ENCODE measurements at places on chromosomes 13 and 19.
A peak's percentile ranks its signal among the peaks of the same experiment; 100 is the strongest.

GRCh38 chr19:2613507-2614295 is 88.8 kb downstream of the GNG7 start:
- no peak for DNase-seq

DNA sequence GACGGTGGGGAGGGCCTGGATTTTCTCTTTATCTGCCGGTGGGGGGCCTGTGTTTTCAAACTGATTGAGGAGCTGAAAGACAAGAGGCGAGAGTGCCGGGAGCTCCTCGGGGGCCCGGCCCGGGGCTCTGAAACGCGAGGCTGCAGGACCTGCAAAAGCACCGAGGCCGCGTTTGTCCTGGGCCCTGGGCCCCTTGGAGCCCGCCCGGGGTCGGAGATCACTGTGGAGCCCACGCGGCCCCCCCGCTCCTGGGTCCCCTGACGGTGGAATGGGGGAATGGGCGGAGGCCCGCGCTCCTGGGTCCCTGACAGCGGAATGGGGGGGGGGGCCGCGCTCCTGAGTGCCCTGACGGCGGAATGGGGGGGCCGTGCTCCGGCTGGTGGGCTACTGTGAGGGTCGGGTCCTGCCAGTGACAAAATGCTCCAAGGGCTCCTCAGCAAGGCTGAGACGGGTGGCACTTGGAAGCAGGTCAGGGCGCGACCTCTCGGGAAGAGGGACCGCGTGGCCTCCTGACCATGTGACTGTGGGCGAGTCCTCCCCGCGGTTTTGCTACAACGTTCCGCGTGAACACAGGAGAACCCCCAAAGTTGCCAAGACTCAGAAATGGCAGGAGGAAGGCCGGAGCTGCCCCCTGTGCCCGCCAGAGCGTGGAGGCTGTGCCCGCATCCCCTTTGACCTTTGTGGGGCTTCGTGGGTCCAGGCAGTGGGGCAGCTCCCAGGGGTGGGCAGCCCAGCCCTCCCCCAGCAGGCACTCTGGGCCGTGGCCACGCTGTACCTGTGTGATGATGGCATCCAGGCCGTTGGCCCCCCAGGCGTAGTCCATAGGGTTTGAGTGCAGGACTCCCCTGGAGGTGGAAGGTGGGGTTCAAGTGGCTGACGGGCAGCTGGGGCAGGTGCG is 9.5 kb downstream of the FGF22 start:
- no peak for DNase-seq

GRCh38 chr13:42048684-42049453 is 421 bp downstream of the DGKH start:
- DNase-seq, result peak; percentile 73

DNA sequence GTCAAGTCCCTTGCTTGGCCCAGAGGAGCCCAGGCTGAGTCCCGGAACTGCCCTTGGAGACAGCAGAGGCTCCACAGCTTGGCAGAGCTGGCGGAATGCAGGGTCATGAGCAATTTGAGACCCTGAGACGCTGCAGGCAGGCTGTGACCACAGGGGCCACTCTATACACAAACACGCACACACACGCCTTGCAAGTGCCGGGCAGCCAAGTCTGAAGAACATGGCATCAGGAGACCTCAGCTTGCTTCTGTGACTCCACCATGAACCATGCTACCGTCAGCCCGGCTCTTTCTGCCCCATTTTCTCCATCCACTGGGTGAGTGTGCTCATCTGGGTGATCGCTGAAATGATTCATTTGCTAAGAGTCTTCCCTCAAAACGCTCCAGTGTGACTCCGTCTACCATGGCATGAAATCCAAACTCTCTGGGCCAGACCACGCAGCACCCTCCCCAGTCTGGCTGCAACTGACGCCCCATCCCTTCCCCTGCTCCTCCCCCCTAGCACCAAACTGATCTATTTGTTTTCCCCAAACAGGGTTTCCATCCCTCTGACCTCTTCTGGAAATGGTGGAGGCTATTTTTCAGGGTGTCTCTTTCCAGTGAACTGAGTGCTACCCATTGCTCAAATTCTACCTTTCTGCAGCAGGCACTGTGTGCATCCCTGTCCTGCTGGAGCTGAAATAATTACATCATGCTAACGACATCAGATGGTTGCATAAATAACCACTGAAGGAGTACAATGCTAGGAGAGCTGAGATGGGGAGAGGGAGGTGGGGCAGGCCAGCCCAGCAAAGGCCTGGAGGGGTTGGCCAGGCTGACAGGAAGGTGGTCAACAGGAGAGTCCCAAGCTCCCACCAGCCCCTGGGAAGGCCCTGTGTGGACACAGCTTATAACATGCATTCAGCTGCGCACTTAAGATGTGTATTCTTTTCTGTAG is 3.1 kb downstream of the CARS2 start:
- DNase-seq, result no peak

DNA sequence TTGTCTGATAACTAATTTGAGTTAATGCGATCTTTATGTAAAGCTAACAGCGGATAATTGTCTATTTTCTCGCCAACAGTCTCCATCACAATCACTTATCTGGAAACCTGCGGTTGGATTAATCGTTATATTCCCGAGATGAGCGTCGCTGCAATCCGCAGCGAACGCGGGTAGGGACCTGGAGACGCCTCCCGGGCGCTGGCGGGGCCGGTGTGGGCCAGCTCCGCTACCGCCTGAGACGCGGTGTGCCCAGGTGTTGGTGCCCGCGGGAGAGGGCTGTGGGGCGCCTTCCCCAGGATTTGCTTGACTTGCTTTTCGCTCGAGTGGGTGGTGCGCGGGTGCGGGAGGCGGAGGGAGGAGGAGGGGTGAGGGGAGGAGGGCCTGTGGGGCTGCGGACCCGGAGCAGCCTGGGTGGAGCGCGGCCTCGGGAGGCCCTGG is 38.3 kb downstream of the SOX1 start:
- DNase-seq, result no peak

DNA sequence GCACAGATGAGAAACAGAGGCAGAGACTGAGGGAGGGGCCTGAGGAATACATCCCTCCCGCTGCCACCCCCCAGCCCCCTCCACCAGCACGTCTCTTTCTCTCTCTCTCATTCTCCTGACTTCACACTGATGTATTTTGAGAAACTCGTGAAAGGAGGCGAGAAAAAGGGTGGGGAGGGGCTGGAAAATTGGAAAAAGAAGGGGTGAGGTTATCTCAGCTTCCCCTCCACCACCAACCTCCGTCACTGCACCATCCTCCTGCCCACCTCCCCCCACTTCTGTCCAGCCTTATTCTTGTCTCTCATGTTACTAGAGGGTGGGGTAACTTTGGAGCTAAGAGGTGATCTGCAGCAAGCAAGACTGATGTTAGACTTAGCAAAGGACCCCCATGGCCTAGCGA is 1.5 kb downstream of the SLC17A7 start:
- no peak for DNase-seq

- DNase-seq, result no peak
Observed at GRCh38 chr19:49746206-49746958, 16.7 kb downstream of the TSKS start.

GRCh38 chr13:97567510-97568243 is 133.7 kb downstream of the RAP2A start:
- DNase-seq, result peak; percentile 39

DNA sequence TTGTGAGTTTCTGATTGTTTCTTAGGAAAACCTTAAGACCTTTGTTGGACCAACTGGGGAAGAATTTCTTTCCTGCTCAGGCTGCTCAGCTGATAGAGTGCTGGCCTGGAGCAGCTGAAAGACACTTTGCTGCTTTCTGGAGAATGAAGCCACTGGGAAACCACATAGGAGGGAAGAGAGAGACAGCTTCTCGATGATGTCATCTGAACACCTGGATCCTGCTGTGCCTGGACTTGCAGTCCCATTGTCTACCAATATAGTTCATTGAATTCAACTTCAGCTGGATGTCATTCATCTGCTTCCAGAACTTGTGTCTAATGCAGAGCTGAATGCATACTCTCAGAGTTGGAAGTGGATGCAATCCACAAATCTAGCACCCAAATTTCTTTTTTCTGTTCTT is 34.3 kb upstream of the TSHZ3 start:
- no peak for DNase-seq

DNA sequence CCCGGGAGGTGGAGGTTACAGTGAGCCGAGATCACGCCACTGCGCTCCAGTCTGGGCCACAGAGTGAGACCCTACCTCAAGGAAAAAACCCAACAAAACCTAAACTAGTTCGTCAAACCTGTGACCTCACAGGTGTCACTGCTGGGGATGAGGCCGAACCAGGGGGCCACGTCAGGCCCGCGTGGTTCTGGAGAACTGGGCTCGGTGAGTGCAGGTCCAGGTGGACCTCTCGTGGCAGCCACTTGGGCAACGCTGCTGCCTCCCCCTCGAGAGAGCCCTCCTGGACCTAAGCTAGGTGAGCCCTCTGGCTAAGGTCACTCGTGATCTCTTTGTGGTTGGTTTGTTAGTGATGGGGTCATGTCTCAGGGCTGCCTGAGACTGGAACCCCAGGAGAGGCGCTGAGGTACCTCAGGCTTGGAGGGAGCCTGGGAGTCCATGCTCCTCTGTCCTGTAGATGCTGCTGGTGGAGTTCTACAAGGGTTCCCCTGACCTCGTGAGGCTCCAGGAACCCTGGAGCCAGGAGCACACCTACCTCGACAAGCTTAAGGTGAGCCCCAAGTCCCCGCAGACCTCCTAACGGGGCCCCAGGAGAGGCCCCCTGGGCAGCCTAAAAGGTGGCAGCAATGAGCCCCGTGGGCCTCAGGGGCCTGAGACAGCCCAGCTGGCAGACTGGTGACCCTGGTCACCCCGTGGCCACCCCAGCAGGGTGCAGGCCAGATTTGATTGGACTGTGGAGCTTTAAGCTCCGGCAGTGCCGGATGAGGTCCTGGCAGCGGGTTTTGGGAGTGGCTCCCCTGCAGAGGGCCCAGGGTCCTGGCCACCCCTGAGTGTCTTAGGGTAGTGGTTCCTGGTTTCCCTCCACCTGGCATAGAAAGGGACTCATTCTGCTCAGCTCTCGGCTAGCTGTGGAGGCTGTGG is 15.6 kb downstream of the MPND start:
- no peak for DNase-seq

GRCh38 chr13:114230117-114230516 is 4.6 kb upstream of the CDC16 start:
- DNase-seq, result no peak

DNA sequence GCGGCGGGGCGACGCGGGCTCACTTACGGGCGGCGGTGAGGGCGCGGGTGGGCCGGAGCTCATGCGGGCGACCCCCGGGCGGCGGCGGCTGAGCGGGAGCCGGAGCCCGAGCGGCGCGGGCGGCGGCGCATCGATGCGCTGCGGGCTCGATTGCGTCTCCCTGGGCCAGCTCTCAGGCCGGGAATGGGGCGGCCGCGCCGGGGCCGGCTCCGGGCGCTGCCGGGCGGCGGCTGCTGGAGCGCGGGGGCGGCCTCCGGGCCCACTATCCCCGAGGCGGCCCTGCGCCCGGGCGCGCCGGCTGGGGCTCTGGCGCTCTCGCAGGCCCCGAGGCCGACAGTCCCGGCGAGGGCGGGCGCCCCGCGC is 1.4 kb upstream of the TSHZ3 start:
- DNase-seq, result no peak

GRCh38 chr19:3175781-3176714 is 2.5 kb upstream of the S1PR4 start:
- no peak for DNase-seq

All from KBM-7 (cell line).